ENCODE measurements at places on chromosomes 6 and 20.

- DNase-seq = no peak
Measured at GRCh38 chr20:64142590-64142989, 21.7 kb upstream of the MYT1 start.

- DNase-seq = no peak
Measured at GRCh38 chr6:53530346-53530745, 14.6 kb downstream of the GCLC start.

- DNase-seq = no peak
Measured at GRCh38 chr6:134508862-134509498, 191.1 kb upstream of the SGK1 start.

DNA sequence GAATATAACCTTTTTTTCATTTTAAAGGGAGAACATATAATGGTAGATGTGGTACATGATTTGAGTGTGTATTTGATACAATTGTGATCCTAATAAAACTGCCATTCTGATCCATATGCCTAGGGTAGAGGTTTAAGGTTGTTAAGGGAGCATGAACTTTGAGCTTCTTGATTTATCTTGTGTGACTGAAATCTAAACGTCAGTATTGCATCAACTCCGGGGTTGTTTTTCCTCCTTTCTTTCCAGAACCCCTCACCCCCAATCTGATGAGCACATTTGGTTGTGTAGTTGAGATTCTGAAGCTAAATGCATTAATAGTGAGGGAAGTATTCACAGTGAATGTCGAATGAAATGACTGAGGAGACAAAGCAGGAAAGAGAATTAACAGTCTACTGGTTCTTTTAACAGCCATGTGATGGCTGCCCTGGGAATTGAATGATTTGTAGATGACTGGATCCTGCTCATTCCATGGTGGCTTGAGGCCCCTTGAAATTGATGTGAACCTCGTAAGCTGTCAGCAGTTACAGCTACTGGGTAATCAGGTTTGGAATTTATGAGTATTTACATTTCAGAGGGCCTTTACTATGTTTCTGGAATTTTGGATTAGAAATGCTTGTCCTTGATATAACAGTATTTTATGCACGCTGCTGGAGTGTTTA is 44.8 kb downstream of the FARS2 start:
- DNase-seq = no peak

GRCh38 chr20:49630396-49630951 is 62.5 kb upstream of the PTGIS start:
- DNase-seq = no peak

- peak; percentile 69 for DNase-seq
Measured at GRCh38 chr20:36572701-36573102, 695 bp upstream of the TGIF2 start.

GRCh38 chr20:59818911-59819310 is 114.5 kb downstream of the SYCP2 start:
- DNase-seq = no peak

Measured in CD4-positive, alpha-beta T cell treated with Interleukin-12 subunit alpha and Interleukin-12 subunit beta, for 1 hour (primary cell).